Urinary bladder (tissue), 4 donors: ENCODE measurements at places on chromosomes 1 and 21. TPM values are rescaled to one million over a fixed set of nuclear protein-coding genes. Genes with fewer than 3 reads are reported as not detected.

LIN28A gene
- polyA plus RNA-seq: not detected

GPR3 gene
- 1.8 TPM for polyA plus RNA-seq

- no peak for DNase-seq
These were observed 121.2 kb downstream of the CRYAA start for GRCh38 chr21:43289966-43290365.

PDC gene
- not detected for polyA plus RNA-seq

DNA sequence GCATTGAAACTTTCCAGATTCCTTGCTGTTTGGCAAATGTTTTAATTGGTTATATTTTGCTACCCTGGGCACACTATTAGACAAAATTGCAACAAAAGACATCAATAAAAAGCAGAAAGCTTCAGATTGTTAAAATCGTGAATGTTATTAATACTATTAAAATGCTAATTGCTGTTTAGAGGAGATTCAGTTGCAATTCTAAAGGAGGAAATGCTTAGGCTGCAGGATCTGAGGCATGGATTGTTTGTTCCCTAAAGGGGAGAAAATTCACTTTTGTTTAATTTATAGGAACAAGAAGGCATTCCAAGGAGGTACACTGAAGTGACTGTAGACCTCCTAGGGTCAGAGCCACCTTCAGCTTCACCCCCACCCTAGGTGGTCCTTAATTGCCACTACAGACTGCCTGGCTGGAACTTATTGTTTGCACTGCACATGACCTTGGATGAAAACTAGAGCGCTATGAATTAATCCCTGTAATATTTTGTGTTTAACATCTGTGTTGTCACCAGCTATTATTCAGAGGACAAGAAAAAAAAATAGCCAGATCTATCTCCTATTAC is 1266.9 kb upstream of the ADGRL2 start:
- DNase-seq: no peak

CFAP126 gene
- not detected for polyA plus RNA-seq

- no peak for DNase-seq
These were observed 30.5 kb downstream of the CASZ1 start for GRCh38 chr1:10765734-10766478.

CYP4A11 gene
- 0.14 TPM for polyA plus RNA-seq

GRCh38 chr21:15722591-15723324 is 7.0 kb upstream of the USP25 start:
- DNase-seq: no peak

DNA sequence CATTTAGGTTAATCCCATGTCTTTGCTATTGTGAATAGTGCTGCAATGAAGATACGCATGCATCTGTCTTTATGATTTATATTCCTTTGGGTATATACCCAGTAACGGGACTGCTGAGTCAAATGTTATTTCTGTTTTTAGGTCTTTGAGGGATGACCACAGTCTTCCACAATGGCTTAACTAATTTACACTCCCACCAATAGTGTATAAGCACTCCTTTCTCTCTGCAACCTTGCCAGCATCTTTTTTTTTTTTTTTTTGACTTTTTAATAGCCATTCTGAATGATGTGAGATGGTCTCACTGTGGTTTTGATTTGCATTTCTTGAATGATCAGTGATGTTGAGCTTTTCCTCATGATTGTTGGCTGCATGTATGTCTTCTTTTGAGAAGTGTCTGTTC is 33.5 kb downstream of the ASH1L start:
- DNase-seq: no peak

TDRD10 gene
- polyA plus RNA-seq: 4.1 TPM

LCE3E gene
- not detected for polyA plus RNA-seq

DNA sequence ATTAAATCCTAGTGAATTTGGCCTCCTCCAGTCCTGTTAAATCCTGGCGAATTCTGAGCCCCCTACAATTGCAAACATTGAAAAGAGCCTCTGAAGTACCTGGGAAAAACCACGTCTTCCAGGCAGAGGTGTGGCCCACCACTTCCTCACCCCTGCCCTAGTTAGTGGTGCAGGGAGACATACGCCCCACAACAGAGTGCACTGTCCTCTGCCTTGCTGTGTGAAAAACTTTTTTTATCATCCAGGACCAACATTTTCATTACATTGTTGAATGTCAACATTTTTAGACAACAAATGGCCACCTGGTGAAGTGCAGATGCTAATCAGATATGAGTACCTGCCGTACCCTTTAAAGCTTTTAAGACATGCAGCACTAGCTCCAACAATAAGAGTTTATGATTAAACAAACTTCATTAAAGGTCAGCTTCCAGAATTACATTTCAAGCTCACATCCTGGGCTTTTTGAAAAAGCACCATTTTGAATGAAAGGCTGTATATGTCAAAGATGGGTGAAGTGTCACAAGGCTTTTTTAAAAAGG is 13.6 kb upstream of the TMPRSS2 start:
- no peak for DNase-seq

CC2D1B gene
- 16.3 TPM for polyA plus RNA-seq

GRCh38 chr1:109089242-109090015 is 1.1 kb upstream of the TMEM167B start:
- DNase-seq: no peak

GRCh38 chr1:219570937-219571336 is 42.0 kb downstream of the ZC3H11B start:
- no peak for DNase-seq

POU3F1 gene
- 0.60 TPM for polyA plus RNA-seq

- no peak for DNase-seq
These were observed 138.5 kb downstream of the CLIC6 start for GRCh38 chr21:34807146-34807880.

SGIP1 gene
- polyA plus RNA-seq: 1.4 TPM

DNA sequence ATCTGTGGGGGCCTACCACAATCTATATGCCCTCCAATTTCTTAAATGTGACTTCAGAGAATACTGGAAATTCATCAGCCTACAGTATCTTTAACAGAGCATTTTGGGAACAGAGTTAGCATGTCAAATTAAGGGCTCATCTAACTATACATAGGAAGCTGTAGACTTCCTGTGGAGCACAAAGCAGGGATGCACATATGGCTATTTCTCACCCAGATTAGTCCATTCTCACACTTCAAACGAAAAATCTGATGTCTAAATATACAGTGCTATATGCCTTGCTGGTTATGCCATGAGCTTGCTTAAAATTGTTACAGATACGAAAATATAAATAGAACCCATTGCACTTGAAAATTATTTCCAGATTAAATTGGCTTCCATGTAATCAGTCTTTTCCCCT is 1922.8 kb downstream of the MRPL39 start:
- no peak for DNase-seq

DNA sequence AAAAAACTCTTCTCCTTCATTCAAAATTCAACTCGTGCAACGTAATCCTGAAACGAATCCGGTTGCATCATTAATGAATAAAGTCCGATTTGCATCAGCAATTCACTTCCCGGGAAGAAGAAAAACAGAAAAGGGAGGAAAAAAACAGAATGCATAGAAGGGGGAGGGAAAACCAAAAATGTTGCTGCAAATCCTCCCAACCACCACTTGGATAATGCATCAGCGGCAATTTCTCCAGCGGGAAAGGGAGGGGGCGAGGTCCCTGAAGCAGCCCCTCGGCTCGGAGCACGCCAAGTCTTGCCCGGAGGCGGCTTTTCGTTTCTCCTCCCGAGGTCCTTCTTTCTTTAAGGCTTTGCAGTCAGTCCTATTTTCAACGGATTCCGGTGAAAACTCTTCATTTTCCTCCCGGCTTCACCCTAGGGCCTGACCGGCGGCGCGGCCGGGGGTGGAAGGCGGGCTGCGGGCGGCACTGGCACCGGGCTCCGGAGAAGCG is 723 bp downstream of the CDC42BPA start:
- no peak for DNase-seq

GRCh38 chr21:32733356-32733755 is 5.5 kb upstream of the SYNJ1 start:
- DNase-seq: no peak

FOXO6 gene
- polyA plus RNA-seq: 1.2 TPM

PLEKHA6 gene
- 9.5 TPM for polyA plus RNA-seq

TNFRSF1B gene
- polyA plus RNA-seq: 30.8 TPM

DNA sequence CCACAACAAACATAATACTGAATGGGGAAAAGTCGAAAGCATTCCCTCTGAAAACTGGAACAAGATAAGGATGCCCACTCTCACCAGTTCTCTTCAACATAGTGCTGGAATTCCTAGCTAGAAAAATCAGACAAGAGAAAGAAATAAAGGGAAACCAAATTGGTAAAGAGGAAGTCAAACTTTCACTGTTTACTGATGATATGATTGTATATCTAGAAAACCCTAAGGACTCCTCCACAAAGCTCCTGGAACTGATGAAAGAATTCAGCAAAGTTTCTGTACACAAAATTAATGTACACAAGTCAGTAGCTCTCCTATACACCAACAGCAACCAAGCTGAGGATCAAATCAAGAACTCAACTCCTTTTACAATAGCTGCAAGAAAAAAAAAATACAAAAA is 6.9 kb upstream of the F13B start:
- DNase-seq: no peak

DNA sequence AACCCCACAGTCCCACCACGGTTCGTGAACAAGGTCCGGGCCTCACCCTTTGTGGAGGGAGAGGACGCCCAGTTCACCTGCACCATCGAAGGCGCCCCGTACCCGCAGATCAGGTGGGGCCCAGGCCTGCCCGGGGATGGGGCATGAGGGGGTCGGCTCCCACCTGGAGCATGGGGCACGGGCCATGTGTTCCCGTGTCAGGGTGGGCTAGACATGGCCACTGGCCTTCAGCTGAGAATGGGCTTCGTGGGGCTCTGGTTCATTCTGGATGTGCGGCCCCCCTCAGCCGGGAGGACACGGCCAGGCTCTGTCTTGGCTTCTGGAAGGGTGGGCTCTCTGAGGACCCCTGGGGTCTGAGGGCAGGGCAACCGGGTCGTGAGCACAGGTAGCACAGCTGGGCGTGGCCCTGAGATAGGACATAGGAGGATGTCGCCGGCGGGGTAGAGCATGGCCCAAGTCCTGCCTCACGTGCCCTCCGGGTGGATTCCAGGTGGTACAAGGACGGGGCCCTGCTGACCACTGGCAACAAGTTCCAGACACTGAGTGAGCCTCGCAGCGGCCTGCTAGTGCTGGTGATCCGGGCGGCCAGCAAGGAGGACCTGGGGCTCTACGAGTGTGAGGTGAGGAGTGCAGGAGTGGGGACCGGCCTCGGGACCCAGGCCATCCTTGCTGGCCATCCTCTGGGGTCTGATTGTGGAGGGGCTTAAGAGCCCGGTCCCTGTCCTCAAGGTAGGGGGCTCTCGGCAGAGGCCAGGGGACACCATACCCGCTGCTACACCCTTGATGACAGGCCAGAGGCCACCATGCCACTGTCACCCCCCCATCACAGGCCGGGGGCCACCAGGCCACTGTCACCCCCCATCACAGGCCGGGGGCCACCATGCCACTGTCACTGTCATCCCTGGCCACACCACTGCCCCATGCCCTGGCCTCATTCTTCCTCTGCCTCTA is 55.5 kb downstream of the TRIM11 start:
- no peak for DNase-seq

DNA sequence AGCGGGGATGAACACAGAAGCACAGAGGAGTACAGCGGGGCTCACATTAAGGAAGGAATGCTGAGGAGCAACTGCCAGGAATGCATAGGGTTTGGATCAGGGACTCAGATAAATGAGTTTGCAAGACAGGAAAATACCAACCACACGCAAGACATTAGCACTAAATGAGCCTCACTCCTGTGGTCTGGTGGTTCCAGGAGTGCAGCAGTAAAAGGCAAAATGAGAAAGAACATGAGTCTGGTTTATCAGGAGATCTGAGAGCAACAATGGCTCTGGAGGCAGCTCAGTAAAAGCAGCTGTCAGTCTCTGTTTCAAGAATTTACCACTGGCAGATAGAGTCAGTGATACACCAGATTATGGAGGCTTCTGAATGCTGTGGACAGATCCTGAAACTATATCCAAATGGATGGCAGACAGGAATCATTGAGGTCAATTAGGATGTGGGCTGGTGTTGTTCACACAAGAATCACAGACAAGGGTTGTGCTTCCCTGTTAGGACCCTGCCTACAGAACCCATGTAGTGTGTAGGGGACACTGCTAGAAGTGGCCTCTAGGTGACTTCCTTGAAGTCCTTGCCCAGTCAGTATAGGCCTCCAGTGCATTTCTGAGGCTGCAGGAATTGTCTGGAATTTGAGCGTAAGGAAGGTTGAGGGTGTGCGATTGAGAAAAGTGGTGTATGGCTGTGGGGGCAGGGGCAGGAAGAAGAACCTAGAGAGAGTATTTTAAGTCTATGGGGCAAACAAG is 50.3 kb downstream of the CASQ2 start:
- no peak for DNase-seq

- DNase-seq: no peak
These were observed 58.3 kb downstream of the SYT14 start for GRCh38 chr1:209996348-209996747.

OVAAL gene
- polyA plus RNA-seq: not detected

DNA sequence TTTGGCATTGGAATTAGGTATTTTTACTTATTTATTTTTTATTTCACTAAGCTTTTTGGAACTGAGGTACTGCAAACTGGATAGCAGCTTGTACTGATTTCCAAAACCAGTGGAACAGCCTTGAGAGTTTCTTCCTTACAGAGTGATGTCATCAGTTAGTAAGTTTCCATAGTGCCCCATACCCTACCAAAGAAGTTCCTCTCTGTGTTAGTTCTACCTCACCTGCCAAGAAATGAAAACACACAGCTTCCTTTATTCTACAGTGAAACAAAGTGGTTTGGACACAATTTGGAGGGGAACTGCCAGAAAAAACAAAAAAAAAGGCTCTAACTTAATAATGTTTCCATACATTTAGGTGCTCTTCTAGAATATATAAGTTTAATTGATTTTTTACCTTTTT is 430.9 kb upstream of the ADGRL2 start:
- no peak for DNase-seq
